ENCODE measurements at places on chromosomes 7 and 10. TPM values are rescaled to one million over a fixed set of nuclear protein-coding genes. Genes with fewer than 3 reads are reported as not detected.

The HSPA12A gene
- 0.04 TPM for total RNA-seq

The SKIDA1 gene
- 0.24 TPM for total RNA-seq

The LOXL4 gene
- not detected for total RNA-seq

The NPTX2 gene
- not detected for total RNA-seq

The ACSM6 gene
- total RNA-seq: not detected

The BTRC gene
- total RNA-seq: 19.3 TPM

The JAKMIP3 gene
- total RNA-seq: 0.09 TPM

The STK31 gene
- 0.07 TPM for total RNA-seq

The UNCX gene
- not detected for total RNA-seq

The CADPS2 gene
- not detected for total RNA-seq

The GNG11 gene
- not detected for total RNA-seq

The PDE1C gene
- total RNA-seq: not detected

The ZNF804B gene
- total RNA-seq: not detected

The SPDYE9 gene
- not detected for total RNA-seq

DNA sequence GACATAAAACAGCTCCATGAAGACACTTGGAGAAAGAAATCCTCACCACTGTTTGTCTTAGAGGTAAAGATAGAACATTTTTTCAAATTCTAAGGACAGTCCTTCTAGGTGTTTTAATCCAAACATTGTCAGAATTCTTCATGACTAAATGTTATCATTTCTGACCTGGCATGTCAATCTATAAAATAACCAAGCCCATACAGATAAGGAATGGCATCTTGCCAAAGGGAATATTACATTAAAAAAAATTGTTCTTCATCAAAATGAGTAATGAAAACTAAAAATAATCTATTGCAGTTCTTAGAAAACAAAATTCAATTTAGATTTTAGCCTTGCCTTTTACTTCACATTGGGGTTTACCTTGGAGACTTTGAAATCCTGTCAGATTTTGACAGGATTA lies 33.6 kb downstream of the DGKB start:
- no peak overlapping the region for H3K4me3 ChIP-seq
- no peaks in the 10 kb centered on the region for H3K36me3 ChIP-seq
- H3K4me1 ChIP-seq: no peaks in the 10 kb centered on the region
- no peak for DNase-seq
- H3K27me3 ChIP-seq: no peaks in the 10 kb centered on the region

DNA sequence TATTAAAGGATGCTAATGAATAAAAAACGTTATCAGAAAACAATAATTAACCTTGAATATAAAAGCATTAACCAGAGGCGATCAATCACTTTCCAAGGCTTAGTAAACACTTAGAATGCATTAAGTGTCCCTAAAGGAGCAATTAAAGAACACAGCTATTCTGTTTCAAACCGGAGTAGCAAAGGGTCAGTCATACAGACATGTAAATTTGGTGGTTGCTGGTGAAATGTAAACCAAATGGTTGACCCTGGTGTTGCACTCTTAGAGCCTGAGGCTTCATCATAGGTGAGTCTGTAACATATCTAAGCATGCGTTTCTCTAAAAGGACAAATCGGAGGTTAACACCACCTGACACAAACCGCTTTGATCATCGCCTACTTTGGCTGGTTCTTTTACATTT lies 1280.1 kb downstream of the TYW1 start:
- H3K4me3 ChIP-seq: no peak overlapping the region
- no peaks in the 10 kb centered on the region for H3K4me1 ChIP-seq
- H3K27me3 ChIP-seq: no peaks in the 10 kb centered on the region

DNA sequence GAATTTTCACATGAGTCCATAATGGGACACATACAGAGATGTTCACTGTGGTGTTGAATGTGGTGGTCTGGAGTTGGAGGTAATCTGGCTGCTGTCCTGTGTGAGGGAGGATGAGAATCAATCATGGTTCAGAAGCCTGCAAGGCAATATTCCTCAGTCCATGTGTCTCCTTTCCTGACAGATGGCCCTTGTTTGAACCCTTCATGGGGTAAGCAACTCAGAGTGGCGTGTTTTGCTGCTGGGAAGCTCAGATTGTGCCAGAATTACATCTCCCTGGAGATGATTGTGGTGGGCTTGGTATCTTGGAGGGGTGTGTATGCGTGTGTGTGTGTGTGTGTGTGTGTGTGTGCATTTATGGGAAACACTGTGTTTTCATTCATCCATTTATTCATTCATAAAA lies 44.5 kb upstream of the COMTD1 start:
- no peak for DNase-seq
- peaks cover 5% of the 10 kb centered on the region for H3K27me3 ChIP-seq
- no peaks in the 10 kb centered on the region for H3K4me1 ChIP-seq
- H3K36me3 ChIP-seq: no peaks in the 10 kb centered on the region

DNA sequence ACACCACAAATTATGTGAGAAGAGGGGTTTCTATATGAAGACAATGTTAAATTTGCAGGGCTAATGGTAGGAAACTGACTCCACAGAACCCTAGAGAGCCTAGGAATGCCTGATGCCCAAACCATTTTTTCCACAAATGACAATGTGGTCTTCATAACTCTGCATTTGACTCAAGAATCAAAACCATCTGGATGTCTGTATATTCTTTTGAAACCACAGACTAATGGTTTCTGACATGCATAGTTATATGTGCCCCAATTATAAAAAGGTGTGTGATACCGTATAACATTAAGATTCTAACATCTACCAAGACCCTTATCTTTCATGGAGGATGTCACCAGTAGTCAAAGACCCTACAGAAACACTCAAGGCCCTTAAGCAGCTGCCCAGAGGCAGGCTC lies 20.3 kb downstream of the SEC61G start:
- no peaks in the 10 kb centered on the region for H3K4me1 ChIP-seq
- H3K27me3 ChIP-seq: no peaks in the 10 kb centered on the region
- H3K27ac ChIP-seq: no peak overlapping the region

GRCh38 chr10:625333-625696 lies 64.2 kb downstream of the DIP2C start:
- no peaks in the 10 kb centered on the region for H3K4me1 ChIP-seq
- DNase-seq: no peak
- H3K27me3 ChIP-seq: no peaks in the 10 kb centered on the region
- no peak overlapping the region for H3K4me3 ChIP-seq

DNA sequence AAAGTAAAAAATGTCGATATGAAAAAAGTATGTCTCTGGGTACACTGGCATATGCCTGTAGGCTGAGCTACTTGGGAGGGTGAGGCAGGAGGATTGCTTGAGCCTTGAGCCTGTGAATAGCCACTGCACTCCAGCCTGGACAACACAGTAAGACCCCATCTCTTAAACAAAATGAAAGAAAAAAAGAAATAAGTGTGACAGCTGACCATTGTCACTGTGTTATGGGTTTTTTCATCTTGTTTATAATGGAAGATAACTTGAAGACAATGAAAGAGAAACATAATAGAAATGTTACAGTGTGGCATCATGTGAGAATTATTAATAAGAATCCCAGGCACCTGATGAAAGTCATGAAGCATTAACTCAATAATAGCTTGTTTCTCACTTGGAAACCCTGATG lies 75.0 kb downstream of the APBB1IP start:
- no peak overlapping the region for H3K27ac ChIP-seq
- no peaks in the 10 kb centered on the region for H3K27me3 ChIP-seq
- H3K4me1 ChIP-seq: no peaks in the 10 kb centered on the region
- no peak overlapping the region for H3K4me3 ChIP-seq

GRCh38 chr7:46170792-46171191 lies 249.7 kb upstream of the IGFBP3 start:
- H3K27ac ChIP-seq: no peak overlapping the region
- no peak overlapping the region for H3K4me3 ChIP-seq
- DNase-seq: no peak

DNA sequence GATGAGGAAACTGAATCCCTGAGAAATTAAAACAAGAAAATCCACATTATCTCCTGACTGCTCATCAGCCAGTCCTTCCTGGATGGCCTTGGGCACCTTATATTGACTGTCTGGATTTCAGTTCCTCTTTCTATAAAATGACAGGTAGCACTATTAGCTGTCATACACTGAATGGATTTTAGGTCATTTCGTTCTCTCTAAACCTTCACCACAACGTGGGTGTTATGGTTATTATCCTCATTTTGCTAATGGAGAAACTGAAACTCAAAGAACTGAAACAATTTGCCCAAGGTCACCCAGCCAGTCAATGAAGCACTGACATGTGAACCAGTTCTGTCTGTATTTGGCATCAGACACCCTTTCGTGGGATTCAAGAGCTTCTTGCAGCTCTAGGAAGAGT lies 193.8 kb downstream of the CYP26A1 start:
- no peaks in the 10 kb centered on the region for H3K4me1 ChIP-seq
- no peak for DNase-seq
- no peak overlapping the region for H3K27ac ChIP-seq
- H3K4me3 ChIP-seq: no peak overlapping the region
- no peaks in the 10 kb centered on the region for H3K27me3 ChIP-seq

- H3K4me1 ChIP-seq: peaks cover 40% of the 10 kb centered on the region
- no peaks in the 10 kb centered on the region for H3K36me3 ChIP-seq
- H3K4me3 ChIP-seq: no peak overlapping the region
- DNase-seq: no peak
- H3K27ac ChIP-seq: no peak overlapping the region
These were observed 81.8 kb downstream of the SGMS1 start for GRCh38 chr10:50541921-50542320.

GRCh38 chr7:151086802-151087244 lies 548 bp downstream of the AGAP3 start:
- DNase-seq: no peak
- peaks cover 47% of the 10 kb centered on the region for H3K4me1 ChIP-seq
- H3K4me3 ChIP-seq: peak overlapping the region; percentile 65
- H3K36me3 ChIP-seq: no peaks in the 10 kb centered on the region
- peak overlapping the region; percentile 70 for H3K27ac ChIP-seq
- no peaks in the 10 kb centered on the region for H3K27me3 ChIP-seq

GRCh38 chr7:70893422-70893821 lies 238.5 kb upstream of the GALNT17 start:
- no peak overlapping the region for H3K4me3 ChIP-seq
- H3K27me3 ChIP-seq: no peaks in the 10 kb centered on the region
- no peaks in the 10 kb centered on the region for H3K4me1 ChIP-seq

- peaks cover 4% of the 10 kb centered on the region for H3K27me3 ChIP-seq
- no peak for DNase-seq
- H3K36me3 ChIP-seq: no peaks in the 10 kb centered on the region
- no peak overlapping the region for H3K27ac ChIP-seq
- H3K4me1 ChIP-seq: no peaks in the 10 kb centered on the region
These were observed 115.1 kb downstream of the PON1 start for GRCh38 chr7:95209276-95209675.

DNA sequence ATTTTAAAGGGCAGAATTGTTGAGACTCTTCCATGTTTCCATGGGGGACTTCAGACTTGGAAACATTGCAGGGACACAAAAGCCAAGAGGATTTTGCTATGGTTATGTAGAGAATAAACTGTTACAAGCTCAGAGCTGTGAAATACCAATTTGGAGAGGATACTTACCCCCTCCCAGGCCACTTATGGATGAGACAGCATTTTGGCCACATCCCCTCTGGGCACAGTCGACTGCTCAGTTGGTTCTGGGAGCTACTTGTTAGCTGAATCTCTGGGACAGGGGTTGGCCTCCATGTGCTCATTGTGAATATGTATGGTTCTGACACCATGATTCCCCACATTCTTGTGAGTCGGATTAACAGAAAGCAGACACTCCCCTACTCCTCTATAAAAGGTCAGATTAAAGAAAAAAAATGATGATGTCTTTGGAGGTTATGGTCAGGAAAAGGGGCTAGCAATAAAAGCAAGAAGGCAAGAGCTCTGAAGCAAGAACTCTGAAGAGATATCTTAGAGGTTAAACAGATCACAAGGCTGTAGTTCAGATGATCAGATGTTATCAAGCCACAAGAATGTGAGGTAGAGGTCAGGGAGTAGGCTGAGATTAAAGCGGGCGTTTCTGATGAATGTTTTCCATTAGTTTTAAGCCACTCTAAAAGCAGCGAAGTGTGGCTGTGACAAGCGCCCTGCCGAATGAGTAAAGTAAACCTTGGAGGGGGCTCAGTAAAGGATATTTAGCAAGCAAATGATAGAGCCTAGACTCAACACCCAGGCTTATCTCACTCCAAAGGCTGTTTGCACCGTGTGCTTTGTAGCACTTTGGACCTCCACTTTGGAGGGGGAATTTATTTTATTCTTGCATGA lies 17.2 kb downstream of the STAMBPL1 start:
- H3K36me3 ChIP-seq: peaks cover 4% of the 10 kb centered on the region
- H3K4me1 ChIP-seq: peaks cover 42% of the 10 kb centered on the region
- no peak overlapping the region for H3K4me3 ChIP-seq
- no peak overlapping the region for H3K27ac ChIP-seq
- DNase-seq: no peak

DNA sequence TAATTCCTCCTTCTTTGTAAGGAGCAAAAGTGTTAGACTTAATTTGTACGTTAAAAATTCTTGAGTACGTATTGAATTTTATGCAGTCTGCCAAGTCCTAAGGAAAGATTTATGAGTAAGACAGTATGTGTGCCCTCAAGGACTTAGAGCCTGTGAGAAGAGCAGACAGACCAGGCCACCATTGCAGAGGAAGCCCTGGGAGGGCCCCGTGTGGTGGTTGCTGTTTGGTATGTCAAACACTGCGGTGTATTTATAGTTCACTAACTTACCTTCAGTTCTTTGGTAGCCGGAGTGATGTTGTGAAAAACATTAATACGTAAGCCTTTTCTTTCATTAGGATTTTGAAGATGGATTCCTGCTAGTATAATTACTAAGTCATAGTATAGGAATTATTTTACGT lies 82.9 kb downstream of the GALNT11 start:
- H3K27ac ChIP-seq: no peak overlapping the region
- peaks cover 10% of the 10 kb centered on the region for H3K36me3 ChIP-seq
- DNase-seq: no peak
- no peak overlapping the region for H3K4me3 ChIP-seq
- no peaks in the 10 kb centered on the region for H3K4me1 ChIP-seq

GRCh38 chr7:17608114-17608833 lies 309.8 kb downstream of the AHR start:
- H3K27me3 ChIP-seq: no peaks in the 10 kb centered on the region
- H3K4me3 ChIP-seq: no peak overlapping the region
- no peaks in the 10 kb centered on the region for H3K36me3 ChIP-seq

- no peak overlapping the region for H3K4me3 ChIP-seq
- no peak overlapping the region for H3K27ac ChIP-seq
- H3K27me3 ChIP-seq: no peaks in the 10 kb centered on the region
- no peaks in the 10 kb centered on the region for H3K36me3 ChIP-seq
These were observed 63.2 kb downstream of the CACNB2 start for GRCh38 chr10:18203471-18203870.

GRCh38 chr10:132297526-132297925 lies 10.2 kb downstream of the STK32C start:
- H3K27ac ChIP-seq: no peak overlapping the region
- no peaks in the 10 kb centered on the region for H3K27me3 ChIP-seq
- no peak for DNase-seq
- no peaks in the 10 kb centered on the region for H3K36me3 ChIP-seq

All from CD8-positive, alpha-beta memory T cell (primary cell).